ENCODE measurements at places on chromosomes 6 and 20. TPM values are rescaled to one million over a fixed set of nuclear protein-coding genes. Genes with fewer than 3 reads are reported as not detected.
A peak's percentile ranks its signal among the peaks of the same experiment; 100 is the strongest.

DNA sequence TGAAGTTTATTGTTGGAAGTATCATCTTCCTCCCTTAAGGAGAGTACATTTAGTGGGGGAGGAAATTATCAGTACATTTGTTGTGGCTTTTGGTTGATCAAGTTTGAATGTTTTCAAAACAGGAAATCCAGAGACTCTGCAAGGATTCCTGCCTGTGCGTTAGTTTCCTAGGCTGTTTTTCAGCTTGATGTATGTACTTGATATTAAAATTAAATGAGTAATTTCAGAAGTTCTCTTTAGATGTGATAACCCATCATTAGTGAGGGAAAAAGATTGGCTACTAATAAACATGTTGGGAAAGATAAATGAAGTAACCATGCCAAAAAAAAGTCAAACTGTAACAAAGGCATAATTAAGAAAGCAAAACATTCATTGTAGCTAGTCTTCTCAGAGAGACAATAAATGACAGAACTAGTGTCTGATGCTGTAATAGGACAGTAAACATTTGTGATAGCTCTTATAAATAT is 88.0 kb upstream of the TULP1 start:
- no peak for DNase-seq
- peak overlapping the region; percentile 89 for H3K27ac ChIP-seq
- peaks cover 35% of the 10 kb centered on the region for H3K4me1 ChIP-seq

GRCh38 chr6:129730477-129731165 is 20.6 kb upstream of the ARHGAP18 start:
- DNase-seq = no peak
- H3K36me3 ChIP-seq = no peaks in the 10 kb centered on the region
- no peaks in the 10 kb centered on the region for H3K27me3 ChIP-seq
- H3K4me1 ChIP-seq = no peaks in the 10 kb centered on the region

- H3K27ac ChIP-seq = no peak overlapping the region
- no peaks in the 10 kb centered on the region for H3K4me1 ChIP-seq
- H3K36me3 ChIP-seq = no peaks in the 10 kb centered on the region
- H3K4me3 ChIP-seq = no peak overlapping the region
Measured at GRCh38 chr6:86526238-86526637, 411.1 kb upstream of the HTR1E start.

GRCh38 chr6:116244284-116244683 is 9.6 kb downstream of the TSPYL4 start:
- peaks cover 3% of the 10 kb centered on the region for H3K36me3 ChIP-seq
- no peak for DNase-seq
- no peaks in the 10 kb centered on the region for H3K27me3 ChIP-seq
- H3K4me1 ChIP-seq = peaks cover 5% of the 10 kb centered on the region
- H3K4me3 ChIP-seq = no peak overlapping the region
- H3K27ac ChIP-seq = no peak overlapping the region

DNA sequence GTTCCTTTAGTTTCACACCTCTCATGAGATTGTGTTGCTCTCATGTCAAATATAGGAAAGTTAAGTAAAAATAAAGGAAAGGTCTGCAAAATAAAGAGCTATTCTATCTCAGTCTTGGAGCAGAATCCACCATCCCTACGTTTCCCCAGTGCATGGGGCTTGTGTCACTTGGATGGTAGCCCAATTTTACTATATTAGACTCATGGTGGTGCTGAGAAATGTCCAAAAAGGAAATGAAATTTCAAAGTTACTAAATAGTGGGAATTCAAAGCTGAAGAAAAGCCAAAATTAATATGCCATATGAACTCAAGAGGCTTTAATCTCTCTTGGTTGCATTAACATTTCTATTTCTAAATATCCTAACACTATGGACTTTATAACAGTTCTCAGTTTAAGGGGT is 1283.3 kb upstream of the GJE1 start:
- H3K36me3 ChIP-seq = no peaks in the 10 kb centered on the region
- H3K4me3 ChIP-seq = no peak overlapping the region
- no peaks in the 10 kb centered on the region for H3K27me3 ChIP-seq
- no peak for DNase-seq

- no peak for DNase-seq
- H3K4me3 ChIP-seq = no peak overlapping the region
- no peaks in the 10 kb centered on the region for H3K27me3 ChIP-seq
- H3K36me3 ChIP-seq = no peaks in the 10 kb centered on the region
Measured at GRCh38 chr6:130473886-130474285, 108.1 kb downstream of the TMEM200A start.

CHRNA4 gene
- total RNA-seq = not detected

- no peak overlapping the region for H3K4me3 ChIP-seq
- H3K4me1 ChIP-seq = no peaks in the 10 kb centered on the region
- H3K27ac ChIP-seq = no peak overlapping the region
- H3K27me3 ChIP-seq = no peaks in the 10 kb centered on the region
- no peaks in the 10 kb centered on the region for H3K36me3 ChIP-seq
Measured at GRCh38 chr6:17172836-17173470, 71.1 kb downstream of the STMND1 start.

- H3K27me3 ChIP-seq = no peaks in the 10 kb centered on the region
- no peak overlapping the region for H3K27ac ChIP-seq
- no peak overlapping the region for H3K4me3 ChIP-seq
- no peak for DNase-seq
- peaks cover 10% of the 10 kb centered on the region for H3K4me1 ChIP-seq
Measured at GRCh38 chr20:16390991-16391390, 182.3 kb downstream of the KIF16B start.

DNA sequence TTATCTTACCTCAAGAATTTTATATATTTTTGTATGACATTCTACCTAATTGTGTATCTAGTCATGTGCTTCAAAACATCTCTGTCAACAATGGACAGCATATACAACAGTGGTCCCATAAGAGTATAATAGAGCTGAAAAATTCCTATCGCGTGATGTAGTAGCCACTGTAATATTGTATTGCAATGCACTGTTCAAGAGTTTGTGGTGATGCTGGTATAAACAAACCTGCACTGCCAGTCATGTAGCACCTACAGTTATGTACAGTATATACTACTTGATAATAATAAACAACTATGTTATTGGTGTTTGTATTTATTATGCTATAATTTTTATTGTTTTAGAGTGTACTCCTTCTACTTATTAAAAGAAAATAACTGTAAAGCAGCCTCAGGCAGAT is 672.7 kb downstream of the CD109 start:
- no peak overlapping the region for H3K27ac ChIP-seq
- no peaks in the 10 kb centered on the region for H3K36me3 ChIP-seq
- no peaks in the 10 kb centered on the region for H3K4me1 ChIP-seq
- DNase-seq = no peak

SLC13A3 gene
- 0.48 TPM for total RNA-seq

DNA sequence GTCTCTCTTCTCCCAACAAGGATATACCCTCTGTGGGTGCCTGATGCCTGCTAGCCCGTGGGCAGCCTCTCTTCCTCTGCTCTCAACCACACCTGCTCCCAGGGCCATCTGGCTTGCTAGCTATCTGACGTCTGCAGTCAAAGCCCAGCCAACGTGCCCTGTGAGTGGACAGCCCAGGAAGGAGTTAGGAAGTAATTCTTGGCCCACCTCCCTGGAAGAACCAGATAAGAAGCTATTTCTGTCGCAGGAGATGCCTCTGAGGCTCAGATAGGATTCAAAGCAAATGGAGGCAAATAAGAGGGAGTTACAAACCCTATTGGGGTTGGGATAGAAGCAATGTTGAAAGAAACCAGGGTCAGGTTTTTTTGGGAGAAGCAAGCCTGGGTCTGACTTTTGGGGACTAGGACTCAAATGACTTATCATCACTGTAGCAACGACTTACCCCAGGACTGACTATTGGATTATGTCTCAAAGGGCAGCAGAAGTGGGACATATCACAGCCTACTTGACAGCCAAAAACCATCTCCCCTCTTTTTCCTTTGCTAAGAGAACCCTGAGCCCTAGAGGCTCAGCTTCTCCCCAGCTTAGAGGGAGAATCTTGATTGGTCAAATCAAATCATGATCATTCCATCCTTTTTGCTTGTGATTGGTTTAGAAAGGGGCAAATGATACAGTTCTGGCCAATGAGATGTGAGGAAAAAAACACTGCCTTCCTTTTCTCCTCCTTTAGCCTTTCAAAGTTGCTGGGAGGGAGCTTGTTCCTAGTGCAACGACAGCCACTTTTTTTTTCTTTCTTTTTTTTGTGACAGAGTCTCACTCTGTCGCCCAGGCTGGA is 18.0 kb upstream of the CDK5RAP1 start:
- no peaks in the 10 kb centered on the region for H3K27me3 ChIP-seq
- H3K36me3 ChIP-seq = no peaks in the 10 kb centered on the region
- H3K4me3 ChIP-seq = no peak overlapping the region
- no peak for DNase-seq

DNA sequence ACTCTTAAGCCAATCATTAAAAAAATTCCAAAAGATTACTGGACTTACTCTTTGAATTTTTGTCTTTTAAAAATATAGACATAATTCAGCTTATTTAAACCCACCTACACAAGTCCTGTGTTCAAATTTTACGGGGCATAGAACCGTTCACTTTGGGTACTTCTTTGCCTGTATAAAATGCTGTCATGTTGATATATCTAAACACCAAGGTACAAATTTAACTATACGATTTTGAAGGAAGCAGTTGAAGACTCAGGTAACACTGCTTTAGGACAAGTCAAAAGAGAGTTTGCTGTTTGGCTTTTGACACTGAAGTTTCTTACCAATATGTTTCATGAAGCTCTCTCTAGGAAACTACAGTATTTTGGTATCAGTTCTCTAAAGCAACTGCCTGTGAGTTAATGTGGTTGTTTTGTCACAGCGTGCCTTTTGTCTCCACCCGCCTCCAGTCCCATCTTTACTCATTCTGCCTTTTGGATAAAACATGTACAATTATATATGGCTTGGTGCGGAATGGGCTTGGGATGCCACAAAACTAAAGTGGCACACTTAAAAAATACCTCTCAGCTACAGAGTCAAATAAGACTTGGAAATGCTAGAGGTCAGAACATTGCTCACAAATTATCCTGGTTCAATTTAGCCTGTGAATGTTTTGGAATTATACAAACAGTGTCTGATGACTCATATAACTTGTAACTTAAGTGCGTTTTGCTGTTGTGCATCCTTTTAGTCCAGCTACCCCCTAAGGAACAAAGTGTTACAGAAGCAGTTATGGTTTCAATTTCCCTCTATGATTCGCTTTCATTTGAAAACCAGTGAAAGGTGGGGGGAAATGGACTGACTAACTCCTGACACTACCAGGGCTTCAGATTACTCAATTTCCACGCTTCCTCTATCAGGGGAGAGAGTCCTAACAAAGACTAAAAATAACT is 38.7 kb downstream of the RGS17 start:
- H3K4me3 ChIP-seq = no peak overlapping the region
- no peaks in the 10 kb centered on the region for H3K27me3 ChIP-seq
- no peak overlapping the region for H3K27ac ChIP-seq
- no peaks in the 10 kb centered on the region for H3K36me3 ChIP-seq
- H3K4me1 ChIP-seq = no peaks in the 10 kb centered on the region

DNA sequence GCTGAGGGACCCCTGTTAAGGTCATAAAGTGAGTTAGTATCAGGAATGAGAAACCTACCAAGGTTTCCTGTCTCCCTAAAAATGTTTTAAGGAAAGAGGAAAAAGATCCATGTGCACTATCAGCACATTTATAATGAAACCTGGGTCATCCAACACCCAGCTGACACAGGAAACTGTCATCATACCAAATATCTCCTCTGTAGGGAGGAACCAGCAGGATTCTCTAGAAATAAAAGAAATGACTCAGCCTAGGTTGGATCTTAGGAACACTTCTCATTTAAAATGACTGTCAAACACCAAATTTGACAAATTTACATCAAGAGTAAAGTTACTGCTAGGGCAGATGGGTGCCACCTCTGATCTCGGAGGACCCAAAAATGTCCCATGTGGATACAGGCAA is 21.7 kb downstream of the GFOD1 start:
- H3K27me3 ChIP-seq = no peaks in the 10 kb centered on the region
- no peak overlapping the region for H3K4me3 ChIP-seq
- no peak overlapping the region for H3K27ac ChIP-seq
- H3K36me3 ChIP-seq = no peaks in the 10 kb centered on the region
- peaks cover 6% of the 10 kb centered on the region for H3K4me1 ChIP-seq
- DNase-seq = no peak

DNA sequence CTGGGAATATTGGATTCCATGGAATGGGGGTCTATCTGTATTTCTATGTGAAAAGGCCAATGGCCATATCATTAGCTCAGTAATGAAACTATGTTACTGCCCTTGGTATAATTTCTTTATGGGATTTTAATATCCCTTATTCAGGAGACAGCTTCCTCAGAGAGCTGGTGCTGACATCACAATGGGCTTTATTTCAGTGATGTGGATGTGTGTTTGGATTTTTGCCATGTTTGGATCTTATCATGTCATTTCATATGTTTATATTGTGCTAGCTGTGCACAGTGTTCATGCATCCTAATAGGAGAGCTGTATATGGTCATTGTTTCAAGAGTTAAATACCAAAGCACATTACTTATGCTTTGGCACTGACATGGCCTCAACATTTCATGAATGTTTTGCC is 806.1 kb upstream of the MAP3K7 start:
- no peak for DNase-seq
- no peaks in the 10 kb centered on the region for H3K36me3 ChIP-seq
- H3K4me3 ChIP-seq = no peak overlapping the region
- no peaks in the 10 kb centered on the region for H3K27me3 ChIP-seq

GRCh38 chr6:43173591-43174262 is 2.7 kb downstream of the SRF start:
- peaks cover 32% of the 10 kb centered on the region for H3K4me1 ChIP-seq
- peak overlapping the region; percentile 20 for H3K4me3 ChIP-seq
- H3K27ac ChIP-seq = peak overlapping the region; percentile 96
- H3K27me3 ChIP-seq = no peaks in the 10 kb centered on the region
- DNase-seq = no peak
- peaks cover 3% of the 10 kb centered on the region for H3K36me3 ChIP-seq

DNA sequence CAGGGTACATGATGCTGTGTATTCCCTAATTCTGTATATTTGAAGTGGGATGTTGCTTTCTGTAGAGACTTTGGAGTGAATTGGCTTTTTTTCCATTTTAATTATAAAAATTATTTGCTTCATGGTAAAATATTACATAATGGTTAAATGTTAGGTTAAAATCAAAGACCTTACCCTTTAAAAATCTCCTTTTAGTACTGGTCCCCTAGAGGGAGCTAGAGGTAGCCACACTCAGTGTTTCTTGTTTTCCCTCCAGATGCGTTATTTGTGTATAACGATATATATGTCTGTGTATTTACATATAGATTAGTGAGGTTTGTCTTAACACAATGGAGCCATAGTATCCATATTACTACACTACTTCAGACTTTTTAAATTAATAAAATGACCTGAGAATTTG is 146.7 kb downstream of the PLCB4 start:
- no peak overlapping the region for H3K4me3 ChIP-seq
- no peaks in the 10 kb centered on the region for H3K4me1 ChIP-seq
- H3K27ac ChIP-seq = no peak overlapping the region
- DNase-seq = no peak

- no peak for DNase-seq
- H3K27me3 ChIP-seq = no peaks in the 10 kb centered on the region
- no peak overlapping the region for H3K27ac ChIP-seq
- no peaks in the 10 kb centered on the region for H3K4me1 ChIP-seq
- no peak overlapping the region for H3K4me3 ChIP-seq
Measured at GRCh38 chr6:123580331-123580730, 56.4 kb downstream of the TRDN start.

- no peaks in the 10 kb centered on the region for H3K36me3 ChIP-seq
- no peaks in the 10 kb centered on the region for H3K4me1 ChIP-seq
- no peak for DNase-seq
- no peak overlapping the region for H3K4me3 ChIP-seq
- no peaks in the 10 kb centered on the region for H3K27me3 ChIP-seq
Measured at GRCh38 chr20:9660236-9660868, 146.0 kb downstream of the LAMP5 start.
